ENCODE measurements at places on chromosomes 13 and 19. TPM values are rescaled to one million over a fixed set of nuclear protein-coding genes. Genes with fewer than 3 reads are reported as not detected.

The F10 gene
- not detected for total RNA-seq

The POU2F2 gene
- 7.4 TPM for total RNA-seq

The SLC44A2 gene
- 129 TPM for total RNA-seq

DNA sequence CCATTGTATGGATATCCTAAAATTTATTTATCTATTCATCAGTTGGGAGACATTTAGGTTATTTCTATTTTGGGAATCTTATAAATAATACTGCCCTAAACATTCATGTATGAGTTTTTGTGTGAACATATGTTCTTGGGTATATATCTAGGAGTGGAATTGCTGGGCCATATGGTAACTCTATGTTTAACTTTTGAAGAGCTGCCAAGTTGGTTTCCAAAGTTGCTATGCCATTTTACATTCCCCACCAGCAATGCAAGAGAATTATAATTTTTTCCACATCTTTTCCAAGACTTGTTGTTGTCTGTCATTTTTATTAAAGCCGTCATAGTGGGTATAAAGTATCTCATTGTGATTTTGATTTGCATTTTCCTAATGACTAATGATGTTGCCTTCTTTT, 48.2 kb upstream of the CALM3 start:
- DNase-seq = no peak

DNA sequence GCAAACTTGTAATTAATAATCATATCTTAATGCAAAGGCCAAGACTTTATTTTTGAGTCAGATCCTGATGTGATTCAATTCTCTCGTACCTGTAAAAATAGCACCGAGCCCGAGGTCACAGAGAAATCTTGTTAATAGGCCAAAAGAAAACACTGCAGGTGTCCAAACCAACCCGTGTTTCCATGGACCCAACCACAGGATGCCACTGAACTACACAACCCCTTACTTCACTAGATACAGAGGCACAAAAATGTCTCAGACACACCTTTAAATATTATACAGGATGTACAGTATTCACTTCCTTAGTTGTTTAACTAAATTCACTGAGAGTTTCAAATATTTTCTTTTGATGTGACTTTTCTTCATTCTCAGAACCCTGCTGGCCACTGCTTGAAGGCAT, 530.9 kb downstream of the MYO16 start:
- DNase-seq = no peak

DNA sequence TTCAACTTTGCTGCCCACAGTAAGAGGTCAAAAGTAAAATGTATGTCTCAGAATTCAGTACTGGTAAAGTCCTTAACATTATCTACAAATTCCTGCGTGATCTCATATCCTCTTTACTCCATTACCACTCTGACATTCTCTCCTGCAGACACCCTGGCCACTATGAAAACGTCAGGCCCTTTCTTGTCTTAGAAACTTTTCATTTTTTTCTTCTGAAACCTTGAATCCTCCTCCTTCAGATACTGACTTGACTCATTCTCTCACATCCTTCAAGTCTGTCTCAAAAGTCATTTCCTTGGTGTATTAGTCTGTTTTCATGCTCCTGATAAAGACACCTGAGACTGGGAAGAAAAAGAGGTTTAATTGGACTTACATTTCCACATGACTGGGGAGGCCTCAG, 262.3 kb downstream of the POU4F1 start:
- DNase-seq = no peak

DNA sequence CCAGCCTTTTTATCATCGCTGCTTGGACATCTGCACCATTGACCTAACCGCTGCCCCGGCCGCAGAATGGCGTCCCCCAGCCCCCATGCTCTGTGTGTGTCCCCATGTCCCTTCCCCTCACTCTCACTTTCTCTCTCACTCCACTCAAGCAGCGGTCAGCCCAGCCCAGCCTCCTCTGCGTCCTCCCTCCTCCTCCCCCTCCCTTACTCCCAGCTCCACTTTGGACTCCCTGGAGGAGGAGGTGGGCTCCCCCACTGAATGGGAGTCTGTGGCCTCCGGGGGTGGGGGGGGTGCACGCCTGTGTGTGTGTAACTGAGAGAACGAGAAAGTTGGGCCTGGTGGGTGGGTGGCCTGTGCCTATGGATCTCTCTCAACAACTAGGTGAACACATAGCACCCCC, 2.2 kb downstream of the MAP2K7 start:
- no peak for DNase-seq

DNA sequence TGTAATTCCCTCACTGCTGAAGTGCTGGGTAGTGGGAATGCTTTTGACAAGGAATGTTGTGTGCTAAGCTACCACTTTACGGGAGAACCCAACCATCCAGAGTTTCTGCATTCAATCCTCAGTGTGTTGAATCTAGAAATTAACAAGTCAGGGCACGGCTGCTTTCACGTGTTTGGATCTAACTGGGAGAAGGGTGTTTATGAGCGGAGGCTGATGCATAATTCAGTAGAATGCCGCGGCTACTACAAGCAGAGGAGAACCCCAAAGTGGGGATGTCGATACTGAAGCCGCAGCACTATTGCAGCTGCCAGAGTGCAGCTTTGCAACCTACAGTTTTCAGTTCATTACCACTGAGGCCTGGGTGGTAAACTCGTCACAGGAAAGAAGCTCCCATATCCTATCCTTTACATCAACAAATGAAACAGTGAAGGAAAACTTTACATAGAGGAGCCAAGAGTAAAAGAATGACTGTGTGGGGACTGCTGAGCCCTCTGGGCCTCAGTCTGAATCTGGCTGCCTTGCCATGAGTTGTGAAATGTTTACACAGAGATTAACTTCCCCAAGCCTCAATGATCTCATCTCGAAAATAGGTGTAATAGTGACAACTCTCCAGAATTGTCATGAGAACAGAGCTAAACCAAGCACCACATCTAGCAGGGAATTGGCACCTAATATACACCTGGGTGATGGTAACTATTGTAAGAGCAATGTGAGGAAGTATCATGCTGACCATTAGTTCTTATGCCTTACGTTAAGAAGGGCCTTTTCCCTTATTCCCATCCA, 531.7 kb downstream of the MYO16 start:
- no peak for DNase-seq

GRCh38 chr19:15588265-15588664, 26.8 kb upstream of the CYP4F8 start:
- DNase-seq = no peak

GRCh38 chr19:52716522-52716921, 18.3 kb downstream of the ZNF611 start:
- no peak for DNase-seq

Measured in glomerular endothelial cell (primary cell).